ENCODE measurements at places on chromosomes 2 and 18. TPM values are rescaled to one million over a fixed set of nuclear protein-coding genes. Genes with fewer than 3 reads are reported as not detected.

GRCh38 chr2:9686061-9686460, 55.3 kb upstream of the YWHAQ start:
- no peak for DNase-seq

DNA sequence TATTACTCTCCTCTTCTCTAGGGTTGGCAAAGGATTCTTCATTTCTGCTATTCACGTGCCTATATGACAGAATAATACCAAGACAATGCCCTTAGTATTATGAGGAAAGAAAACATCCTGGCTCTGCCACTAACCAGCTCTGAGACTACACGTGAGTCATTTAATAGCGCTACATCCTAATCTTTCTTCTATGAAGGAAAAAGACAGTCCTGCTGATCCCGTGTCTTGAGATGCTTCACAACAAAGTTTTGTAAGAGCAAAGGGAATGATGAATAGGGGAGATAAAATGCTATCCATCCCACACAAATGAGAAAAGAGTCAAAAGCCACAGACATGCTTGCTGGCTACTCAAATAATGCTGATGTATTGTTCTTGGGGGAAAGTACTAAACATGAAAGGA, 152.8 kb downstream of the PID1 start:
- no peak for DNase-seq

- DNase-seq, result no peak
Measured at GRCh38 chr18:57807336-57808117, 4.4 kb upstream of the ATP8B1 start.

Gene C1GALT1C1L
- 0.80 TPM for total RNA-seq

Gene MBD1
- total RNA-seq, result 101 TPM

GRCh38 chr2:98778151-98778550, 47.2 kb upstream of the MGAT4A start:
- DNase-seq, result no peak

DNA sequence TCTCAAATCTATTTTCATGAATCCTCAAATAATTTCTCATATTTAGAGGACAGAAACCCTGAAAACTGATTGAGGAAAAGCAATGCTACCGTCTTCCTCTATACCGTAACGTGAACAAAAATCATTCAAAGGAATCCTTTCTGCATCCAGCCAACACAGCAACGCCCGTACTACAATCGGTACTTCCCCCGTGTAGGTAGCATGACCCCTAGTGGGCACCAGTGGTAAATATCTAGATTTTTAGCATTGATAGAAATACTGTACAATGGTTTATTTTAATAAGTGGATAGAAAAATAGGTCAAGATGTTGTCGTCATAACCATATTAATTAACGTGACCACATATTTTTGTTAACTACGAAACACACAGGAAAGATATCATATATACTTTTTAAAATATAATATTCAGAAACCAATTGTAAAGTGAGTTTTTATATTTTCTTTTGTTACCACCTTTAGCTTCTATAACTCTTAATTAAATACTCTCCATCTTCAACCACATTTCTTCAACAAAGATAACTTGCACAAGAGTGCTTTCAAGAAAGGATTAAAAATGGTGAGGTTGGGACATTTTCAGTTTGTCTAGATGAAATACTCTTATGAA, 194.1 kb downstream of the SS18 start:
- no peak for DNase-seq

DNA sequence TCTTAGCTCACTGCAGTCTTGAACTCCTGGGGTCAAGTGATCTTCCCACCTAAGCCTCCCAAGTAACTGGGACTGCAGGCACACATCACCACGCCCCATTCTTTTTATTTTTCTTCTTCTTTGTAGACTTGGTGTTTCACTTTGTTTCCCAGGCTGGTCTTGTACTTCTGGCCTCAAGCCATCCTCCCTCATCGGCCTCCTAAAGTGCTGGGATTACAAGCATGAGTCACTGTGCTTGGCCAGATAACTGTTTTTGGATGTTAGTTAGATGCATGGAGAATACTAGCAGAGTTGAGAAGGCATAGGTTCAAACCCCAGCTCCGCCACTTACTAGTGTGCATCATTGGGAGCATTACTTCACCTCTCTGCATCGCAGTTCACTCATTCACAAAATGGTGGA, 88.3 kb downstream of the TXNL1 start:
- no peak for DNase-seq

DNA sequence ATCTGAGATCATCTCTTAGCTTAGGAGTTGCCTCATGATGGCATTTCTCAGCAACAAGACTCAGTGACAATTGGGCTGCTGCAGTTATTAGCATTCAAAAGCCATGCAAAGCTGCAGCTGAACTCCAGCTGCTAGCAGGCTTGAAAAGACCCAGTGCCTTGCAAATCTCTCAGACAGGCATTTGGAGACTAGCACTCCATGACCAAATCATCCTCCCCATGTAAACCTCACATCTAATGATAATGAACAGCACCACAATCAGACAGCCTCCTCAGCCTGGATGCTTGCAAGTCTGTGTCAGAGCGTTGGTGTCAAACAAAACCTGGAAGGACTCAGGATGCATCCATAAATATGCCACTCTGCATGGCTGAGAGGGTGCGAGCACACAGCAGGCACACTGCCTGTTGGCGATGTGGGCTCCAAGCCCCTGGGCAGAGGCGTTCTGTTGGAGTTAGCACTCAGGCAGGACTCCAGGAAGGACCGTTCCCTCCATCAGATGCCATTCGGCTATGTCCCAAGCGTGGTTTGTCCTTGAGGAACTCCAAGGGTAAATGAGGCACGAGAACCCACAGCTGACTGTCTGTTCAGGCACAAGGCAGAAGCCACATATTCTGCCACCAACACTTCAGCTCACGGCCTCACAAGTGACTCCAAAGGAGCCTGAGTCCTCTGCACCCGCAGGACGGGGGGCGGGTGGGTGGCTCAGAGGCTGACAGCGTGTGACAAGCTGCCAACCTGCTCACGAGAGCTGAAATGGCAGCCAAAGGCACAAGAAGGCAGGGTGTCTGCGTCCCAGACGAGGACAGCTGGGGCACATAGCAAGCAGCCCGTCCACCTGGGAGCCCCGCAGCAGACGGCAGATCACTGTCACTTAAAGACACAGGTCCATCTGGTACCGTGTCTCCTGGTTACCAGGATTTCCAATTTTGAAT, 183.8 kb downstream of the MYT1L start:
- no peak for DNase-seq

Gene SEC11C
- 20.5 TPM for total RNA-seq

Gene METTL8
- total RNA-seq, result 43.3 TPM

Data from esophagus muscularis mucosa (tissue), 4 donors.